ENCODE measurements at places on chromosomes 6 and 20.

DNA sequence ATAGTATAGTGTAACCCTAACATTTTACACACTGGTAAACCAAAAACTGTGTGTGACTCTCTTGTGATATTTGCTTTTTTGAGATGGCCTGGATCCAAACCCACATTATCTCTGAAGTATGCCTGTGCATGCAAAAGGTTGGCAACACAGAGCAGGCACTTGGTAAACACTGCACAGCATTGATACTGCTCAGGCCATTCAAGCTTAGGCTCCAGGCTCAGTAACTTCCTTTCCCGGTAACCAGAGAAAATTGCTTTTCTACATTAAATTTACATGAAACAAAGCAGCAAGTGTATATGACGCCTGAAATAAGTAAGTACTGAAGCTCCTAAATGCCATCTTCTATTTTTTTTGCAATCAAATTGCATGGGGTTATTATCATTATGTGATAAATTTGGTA is 205.7 kb downstream of the EPM2A start:
- DNase-seq = no peak

- no peak for DNase-seq
These were observed 80.0 kb downstream of the EPB41L2 start for GRCh38 chr6:130982941-130983456.

DNA sequence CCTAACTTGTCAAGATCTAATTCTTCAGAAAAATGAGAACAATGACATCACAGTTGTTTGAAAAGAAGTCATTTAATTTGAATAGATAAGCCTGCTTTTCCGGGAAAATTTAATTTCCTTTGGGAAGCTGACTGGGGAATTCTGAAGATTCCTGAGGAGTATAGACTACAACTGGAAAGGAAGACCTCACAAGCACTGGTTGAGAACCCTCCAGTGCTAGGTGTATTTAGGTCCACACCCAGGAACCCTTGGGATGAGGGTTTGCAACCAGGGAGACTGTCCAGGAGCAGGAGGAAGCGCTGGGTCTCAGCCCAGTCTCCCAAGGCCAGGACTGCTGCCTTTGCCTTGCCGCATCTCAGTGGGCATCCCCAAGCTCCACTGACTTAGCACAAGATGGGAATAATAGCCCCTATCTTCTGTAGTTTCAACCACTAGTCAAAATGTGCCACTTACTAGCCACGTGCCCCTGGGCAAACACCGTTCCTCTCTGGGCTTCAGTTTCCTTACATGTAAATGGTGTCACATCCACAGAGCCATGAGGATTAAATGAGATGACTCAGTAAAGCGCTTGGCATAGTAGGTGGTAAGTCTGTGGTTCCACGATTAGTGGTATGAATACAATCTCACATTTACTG is 6.9 kb upstream of the CD93 start:
- no peak for DNase-seq

DNA sequence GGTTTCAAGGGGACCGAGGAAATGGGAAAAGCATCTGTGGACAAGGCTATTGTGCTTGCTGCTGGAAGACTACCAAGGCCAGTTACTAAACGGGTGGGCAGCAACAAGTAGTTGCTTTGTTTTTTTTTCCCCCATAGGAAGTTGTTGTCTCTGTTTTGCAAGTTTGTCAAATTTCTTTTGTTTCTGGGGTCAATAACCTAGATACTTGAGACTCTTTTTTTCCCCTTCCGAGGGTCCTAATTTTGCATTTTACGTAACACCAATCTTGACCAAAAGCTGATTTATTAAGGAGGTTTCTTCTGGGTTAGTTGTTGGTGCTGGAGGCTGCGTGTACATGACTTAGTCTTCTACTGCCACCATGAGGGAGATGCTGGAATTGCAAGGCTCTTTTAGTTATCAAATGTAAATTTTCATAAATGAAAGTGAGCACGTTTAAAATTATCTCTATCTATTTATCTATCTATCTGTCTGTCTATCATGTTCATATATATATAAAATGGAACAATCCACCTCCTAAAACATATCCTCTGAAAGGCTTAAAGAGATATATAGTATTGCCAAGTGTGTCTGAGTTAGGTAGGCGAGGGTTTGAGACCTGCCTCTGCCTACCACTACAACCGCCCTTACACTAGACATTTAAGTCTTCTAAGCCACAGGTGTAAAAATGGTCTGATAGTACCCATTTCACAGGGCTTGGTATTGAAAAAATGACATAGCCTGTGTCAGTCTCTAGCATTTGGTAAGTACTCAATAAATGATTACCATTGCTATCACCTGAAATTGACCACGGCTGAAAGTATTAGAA is 60.2 kb downstream of the GCLC start:
- DNase-seq = peak; percentile 71

DNA sequence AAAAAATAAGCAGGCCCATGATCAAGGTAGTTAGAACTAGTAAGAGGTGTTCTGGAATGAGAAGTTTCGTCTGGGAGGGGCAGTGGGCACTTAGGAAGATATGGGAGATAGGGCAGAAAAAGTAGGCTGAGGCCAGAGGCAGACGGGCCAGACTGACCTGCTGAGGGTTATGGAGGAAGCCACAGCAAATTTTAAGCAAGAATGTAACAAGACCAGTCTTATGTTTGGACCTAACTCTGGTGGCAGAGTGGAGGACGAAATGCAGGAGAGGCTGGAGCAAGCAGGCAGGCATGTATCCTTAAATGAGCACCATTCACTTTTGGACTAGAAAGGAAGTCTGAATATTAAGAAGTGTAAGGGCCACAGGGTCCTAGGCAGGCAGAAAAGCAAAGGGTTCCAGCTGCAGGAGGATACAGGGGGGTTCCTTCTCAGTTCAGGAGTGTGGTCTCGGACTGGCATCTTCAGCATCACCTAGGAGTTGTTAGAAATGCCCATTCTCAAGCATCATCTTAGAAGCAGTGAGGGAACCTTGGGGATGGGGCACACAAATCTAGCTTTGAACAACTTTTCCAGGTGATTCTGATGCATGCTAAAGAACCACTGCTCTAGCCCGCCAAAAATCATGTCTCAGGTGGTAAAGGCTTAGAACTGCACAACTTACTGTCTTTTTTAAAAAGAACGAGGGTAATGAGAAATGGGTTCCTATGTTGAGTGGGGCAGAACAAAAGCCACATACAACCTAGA is 1.7 kb upstream of the DSTN start:
- DNase-seq = no peak

- no peak for DNase-seq
These were observed 122.2 kb downstream of the JPH2 start for GRCh38 chr20:44064501-44065400.

- no peak for DNase-seq
These were observed 25.1 kb downstream of the CAP2 start for GRCh38 chr6:17418281-17419188.

DNA sequence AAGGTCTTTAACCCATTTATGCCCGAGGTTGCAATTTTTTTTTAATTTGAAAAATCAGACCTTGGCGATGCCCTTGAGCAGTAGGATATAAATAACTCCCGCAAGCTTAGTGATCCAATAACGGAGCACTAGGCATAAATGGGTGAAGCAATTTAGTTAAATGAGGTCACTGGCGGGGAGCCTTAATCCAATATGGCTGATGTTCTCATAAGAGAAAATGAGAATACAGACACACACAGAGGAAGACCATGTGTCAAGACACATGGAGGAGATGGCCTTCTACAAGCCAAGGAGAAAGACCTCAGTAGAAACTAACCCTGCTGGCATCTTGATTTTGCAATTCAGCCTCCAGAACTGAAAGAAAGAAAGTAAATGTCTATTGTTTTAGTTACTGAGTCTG is 735 bp downstream of the SIRPG start:
- DNase-seq = no peak

- DNase-seq = no peak
These were observed 675.1 kb upstream of the MMS22L start for GRCh38 chr6:97958134-97958533.

- DNase-seq = peak; percentile 15
These were observed 49.8 kb upstream of the ENPP5 start for GRCh38 chr6:46220352-46221221.

DNA sequence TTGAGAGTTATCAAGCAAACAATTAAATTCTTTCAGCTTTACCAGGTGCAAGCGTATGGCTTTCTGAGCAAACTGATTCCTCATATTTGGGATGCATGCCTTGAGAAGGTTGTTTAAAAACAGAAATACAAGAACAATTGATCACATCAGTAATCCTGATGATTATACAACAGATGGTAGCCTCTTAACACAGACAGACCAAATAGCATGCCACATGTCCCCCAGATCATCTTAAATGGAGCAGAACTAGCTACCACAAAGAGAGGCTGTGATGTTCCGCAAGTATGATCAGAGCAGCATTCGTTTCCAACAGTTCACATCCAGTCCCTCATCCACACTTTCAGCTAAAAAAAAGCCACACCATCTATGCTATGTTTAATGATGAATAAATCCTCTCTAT is 246.2 kb upstream of the NRSN1 start:
- no peak for DNase-seq

DNA sequence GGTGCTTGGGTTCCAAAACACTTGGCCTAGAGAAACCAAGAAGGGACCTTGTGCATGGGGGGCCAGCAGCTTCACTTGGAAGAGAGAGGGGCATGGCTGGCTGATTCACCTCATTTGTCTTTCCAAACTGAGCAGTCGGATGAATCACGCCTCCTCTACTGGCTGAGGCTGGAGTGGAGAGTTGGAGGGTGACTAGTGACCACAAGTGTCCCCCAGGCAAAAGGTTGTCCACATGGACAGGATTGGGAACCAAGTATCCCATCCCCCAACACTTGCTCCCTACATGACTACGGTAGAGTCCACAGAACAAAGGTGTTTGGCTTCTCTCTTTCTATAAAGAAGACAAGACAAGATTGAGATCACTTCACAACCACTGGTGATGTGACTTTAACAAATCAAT is 875.6 kb downstream of the QKI start:
- DNase-seq = no peak

DNA sequence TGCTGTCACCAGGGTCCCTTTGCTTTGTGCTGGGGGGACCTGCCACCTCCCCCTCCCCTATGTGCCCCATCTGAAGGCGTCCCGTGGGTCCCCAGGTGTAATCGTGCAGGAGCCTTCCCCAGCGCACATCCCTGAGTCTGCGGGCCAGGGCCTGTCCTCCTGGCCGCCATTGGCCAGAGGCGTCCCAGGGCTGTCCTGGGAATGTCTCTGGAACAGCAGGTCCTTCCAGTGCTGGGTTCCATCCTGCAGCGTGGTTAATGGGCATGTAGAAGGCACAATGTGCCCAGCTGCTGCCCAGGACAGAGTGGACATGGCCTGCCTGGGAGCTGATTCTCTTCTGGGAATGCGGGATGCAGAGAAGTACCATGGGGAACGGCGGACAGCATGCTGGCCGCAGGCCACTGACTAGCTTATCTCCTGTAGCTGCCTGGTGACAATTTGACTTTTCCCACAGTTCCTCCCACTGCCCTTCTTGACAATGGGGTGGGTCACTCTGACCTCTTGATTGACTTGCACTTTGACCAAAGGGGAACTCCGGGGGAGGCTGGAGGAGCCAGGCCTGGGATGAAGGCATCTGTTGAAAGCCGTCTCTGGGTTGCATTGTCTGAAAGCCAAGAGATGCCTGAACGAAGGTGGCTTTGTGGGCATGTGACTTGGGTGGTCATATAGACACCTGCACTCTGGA is 64.0 kb downstream of the CTCFL start:
- DNase-seq = no peak

- no peak for DNase-seq
These were observed 134.0 kb downstream of the GJA10 start for GRCh38 chr6:90028066-90028778.

GRCh38 chr6:33112148-33112547 is 36.4 kb downstream of the HLA-DPB1 start:
- DNase-seq = no peak

DNA sequence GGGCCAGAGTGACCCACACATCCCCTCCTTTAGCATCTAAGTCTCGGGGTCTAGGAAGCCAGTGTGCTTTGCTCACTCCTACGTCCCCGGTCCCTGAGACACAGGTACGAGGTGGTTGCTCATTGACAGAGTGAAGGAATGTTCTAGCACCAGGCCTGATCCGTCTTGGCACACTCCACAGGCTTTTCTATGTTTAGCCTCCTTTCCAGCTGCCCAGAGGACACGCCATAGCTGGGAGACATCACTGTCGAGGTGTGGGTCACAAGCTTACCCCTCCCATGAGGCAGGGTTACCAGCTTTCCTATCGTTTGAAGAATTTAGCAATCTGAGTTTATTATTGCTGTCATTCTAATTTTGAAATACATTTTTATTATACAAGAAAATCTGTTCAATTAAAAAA is 30.4 kb upstream of the IER3 start:
- no peak for DNase-seq

DNA sequence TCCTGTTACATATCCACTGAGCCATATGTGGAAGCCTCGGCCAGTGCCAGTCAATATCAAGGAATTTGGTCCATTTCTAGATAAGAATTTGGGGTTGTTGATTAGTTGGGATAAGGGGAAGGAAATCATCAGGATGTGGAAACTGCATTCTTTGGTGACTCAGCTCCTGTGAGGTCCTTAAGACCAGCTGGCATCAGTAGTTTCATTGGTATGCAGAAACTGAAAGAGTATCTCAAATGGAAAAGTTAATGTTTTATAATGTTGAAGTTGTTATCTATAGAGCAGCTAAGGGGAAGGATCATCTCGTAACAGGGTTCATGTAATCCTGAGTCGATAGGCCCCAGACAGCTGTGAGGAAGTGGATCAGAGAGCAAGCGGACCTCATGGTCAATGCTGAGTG is 87.9 kb upstream of the PRND start:
- DNase-seq = no peak

Measured in stimulated activated CD4-positive, alpha-beta T cell treated with anti-CD3 and anti-CD28 coated beads, Interleukin-4, amount 100 ng/mL, for 48 hours (primary cell).